Fibroblast of lung (primary cell): ENCODE measurements at places on chromosomes 3 and 15. TPM values are rescaled to one million over a fixed set of nuclear protein-coding genes. Genes with fewer than 3 reads are reported as not detected.
A peak's percentile ranks its signal among the peaks of the same experiment; 100 is the strongest.

- peak; percentile 84 for DNase-seq
Observed at GRCh38 chr3:179451265-179452175, at the start of gene GNB4. Gene GNB4 (minus strand): TSS chr3:179451470. CDS start chr3:179426200, 25,270 bp downstream.

EDEM1 gene
- polyA plus RNA-seq = 41.9 and 42.4 TPM in 2 replicates

SAMMSON gene
- not detected in 2 replicates for polyA plus RNA-seq

MAP1A gene
- 51.2 and 66.1 TPM in 2 replicates for polyA plus RNA-seq

- DNase-seq = peak; percentile 38
Observed at GRCh38 chr15:23035964-23036566, 3.3 kb downstream of the TUBGCP5 start.

GRCh38 chr15:68517285-68517761, 61.5 kb upstream of the CORO2B start:
- DNase-seq = peak; percentile 69

GRCh38 chr3:13303410-13303809, 116.7 kb downstream of the NUP210 start:
- no peak for DNase-seq

GRCh38 chr3:107837895-107838612, 252.8 kb downstream of the CD47 start:
- DNase-seq = peak; percentile 4

CACNA1D gene
- 0.33 and 0.37 TPM in 2 replicates for polyA plus RNA-seq

KCNMB2 gene
- 0.07 TPM in 1 of 2 replicates, not detected in the other for polyA plus RNA-seq

DNA sequence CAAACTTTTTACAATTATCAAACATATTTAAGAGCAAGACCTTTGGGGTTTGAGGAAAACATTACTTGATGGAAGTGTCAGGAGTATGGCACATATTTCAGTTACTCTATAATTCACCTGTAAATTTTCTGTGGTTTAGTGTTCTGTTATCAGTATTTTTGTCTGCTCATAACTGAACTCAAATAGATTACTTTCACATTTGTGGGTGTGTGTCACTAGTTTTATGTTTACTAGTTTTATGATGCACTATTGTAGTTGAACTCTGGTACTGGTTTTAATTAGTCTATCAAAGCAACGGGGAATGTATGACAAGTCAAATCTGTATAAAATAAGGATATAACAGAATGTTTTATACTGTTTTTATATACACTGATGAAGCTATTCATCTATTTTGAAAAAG, 27.2 kb downstream of the OXSM start:
- DNase-seq = no peak

DNA sequence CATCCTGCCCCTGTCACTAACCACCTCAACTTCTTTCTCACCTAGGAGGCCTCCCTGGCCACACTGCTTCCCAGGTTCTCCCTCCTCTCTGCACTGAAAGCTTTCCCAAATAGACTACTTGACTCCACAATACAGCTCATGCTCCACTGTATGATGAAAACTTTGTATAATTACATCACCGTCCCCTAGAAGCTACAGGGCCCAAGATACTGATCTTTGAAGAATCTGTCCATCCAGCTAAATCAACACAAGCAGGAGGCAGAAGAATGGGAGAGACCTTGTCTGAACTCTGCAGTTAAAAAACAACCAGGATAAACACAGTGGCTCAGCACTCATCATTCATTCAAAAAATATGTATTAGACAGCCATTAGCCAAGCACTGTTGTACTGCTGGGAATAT, 26.4 kb upstream of the RPS17 start:
- DNase-seq = peak; percentile 59

GRCh38 chr15:61629269-61629668, 400.2 kb upstream of the RORA start:
- no peak for DNase-seq

GRCh38 chr3:195259154-195259474, 11.8 kb downstream of the XXYLT1 start:
- DNase-seq = peak; percentile 60

DNA sequence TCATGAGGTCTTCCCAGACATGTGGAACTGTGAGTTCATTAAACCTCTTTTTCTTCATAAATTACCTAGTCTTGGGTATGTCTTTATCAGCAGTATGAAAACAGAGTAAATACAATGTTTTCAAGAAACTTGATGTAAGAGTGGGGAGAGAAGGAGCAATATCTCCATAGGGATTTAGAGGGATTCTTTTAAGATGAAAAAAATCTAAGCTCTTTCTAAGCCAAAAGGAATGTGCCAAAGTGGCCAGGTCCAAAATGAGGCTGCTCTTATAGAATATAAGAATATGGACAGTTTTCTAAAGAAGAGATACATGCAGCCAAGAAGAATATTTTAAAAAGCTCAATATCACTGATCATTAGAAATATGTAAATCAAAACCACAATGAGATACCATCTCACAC, 23.9 kb upstream of the RYK start:
- no peak for DNase-seq

- DNase-seq = peak; percentile 77
Observed at GRCh38 chr3:124272605-124273151, 280.8 kb upstream of the ROPN1 start.

DNA sequence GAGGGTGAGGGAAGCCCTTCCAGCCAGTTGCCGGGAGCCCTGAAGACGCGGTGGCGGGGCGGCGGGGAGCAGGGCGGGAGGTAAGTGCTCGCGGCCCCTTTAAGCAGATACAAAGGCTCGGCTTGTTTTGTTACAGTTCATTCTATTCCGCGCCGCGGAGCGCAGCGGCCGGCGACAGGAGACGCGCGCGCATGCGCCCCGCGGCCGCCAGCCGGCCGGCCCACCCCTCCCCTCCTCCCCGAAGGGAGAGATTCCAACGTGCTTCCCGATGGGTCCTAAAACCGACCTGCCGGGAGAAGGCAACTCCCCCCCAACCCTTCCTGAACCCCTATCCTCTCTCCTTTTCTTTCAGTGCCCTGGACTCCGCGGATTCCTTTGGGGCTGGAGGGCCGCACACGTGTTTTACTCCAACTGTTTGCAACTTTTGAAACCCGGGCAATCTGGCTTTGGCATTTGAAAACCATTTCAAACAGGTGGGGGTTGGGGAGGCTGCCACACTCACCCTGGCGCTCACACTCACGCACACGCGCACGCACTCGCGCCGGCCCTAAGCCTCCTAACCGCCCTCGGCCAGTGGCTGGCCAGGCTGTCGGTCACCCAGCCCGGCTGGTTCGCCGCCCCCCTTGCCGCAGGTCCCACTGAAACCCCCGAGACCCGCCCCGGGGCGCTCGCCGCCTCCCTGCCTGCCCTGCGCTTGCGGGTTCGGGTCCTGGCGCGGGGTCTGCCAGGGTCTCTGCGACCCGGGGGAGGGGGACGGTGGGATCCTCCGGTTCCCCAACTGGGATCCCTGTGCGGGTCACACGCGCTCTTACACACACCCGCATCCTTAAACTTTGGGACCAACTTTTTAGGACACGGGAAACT, at the start of gene MAGI1:
TSS of gene MAGI1 (minus strand) at position 193 of the 864 bp plus-strand sequence. CDS start 610 bp downstream, outside the sequence.
- peak; percentile 96 for DNase-seq

DNA sequence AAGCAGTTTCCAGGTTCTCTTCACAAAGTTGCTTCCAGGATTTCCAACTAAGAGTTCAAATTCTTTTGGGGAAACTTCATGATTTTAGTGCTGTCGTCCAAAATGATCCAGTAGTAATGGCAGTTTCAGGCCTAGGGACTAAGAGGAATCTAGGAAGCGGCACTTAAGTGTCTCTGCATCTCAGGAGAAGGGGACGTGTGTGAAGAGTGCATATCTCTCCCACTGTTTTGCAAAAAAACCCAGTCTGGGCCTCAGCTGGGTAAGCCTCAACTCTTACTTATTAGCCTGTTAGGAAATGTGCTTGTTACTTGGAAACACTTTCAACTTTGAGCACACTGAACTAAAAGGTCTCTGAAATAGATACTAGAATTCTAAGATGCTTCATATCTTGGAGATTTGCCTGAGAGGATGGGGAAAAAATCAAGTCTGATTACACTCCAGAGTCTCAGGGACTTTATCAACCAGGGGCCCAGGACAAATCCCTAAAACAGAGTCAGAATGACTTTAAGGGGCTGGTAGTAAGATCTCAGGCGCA, 81.8 kb downstream of the WDR76 start:
- no peak for DNase-seq

DNA sequence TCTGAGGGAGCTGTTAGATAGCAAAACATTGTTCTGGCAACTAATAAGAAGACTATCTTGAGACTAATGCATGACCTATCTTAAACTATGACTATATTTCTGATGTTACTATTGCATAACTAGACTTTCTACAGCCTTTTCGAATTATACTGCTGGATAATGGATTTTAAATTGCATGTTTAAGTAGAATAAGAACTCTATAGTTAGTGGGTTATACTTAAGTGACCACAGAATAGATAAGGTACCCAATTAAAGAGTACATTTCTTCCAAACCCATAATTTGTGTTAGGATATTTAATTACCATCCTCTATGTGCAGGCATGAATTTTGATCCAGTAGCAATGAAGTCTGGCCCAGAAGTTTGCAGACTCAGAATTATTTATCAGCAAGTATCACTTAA, 44.6 kb upstream of the SPPL2A start:
- DNase-seq = no peak

EEF1AKMT4 gene
- 2.1 and 2.3 TPM in 2 replicates for polyA plus RNA-seq

NIPA2 gene
- polyA plus RNA-seq = 64.7 and 65.8 TPM in 2 replicates

DNA sequence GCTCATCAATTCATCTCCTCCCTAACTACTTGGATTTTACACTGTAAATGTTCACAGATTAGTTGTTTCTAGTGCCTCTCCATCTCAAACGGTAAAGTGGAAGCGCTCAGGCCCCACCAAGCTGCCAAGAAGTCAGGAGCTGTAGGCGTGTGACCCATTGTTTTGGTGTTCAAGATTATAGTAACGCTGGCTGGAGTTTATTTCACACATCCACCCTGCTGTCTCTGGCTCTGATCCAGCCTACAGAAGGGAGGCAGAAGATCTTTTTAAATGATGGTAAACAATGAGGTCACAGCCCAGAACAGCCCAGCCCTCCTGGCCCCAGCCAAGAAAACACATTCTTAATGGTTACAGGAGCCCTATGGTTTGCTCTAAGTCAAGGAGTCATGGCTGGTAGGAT, 25.7 kb upstream of the GALNT15 start:
- peak; percentile 94 for DNase-seq

TM6SF1 gene
- polyA plus RNA-seq = 3.2 and 3.9 TPM in 2 replicates

NMB gene
- polyA plus RNA-seq = 1.5 and 2.4 TPM in 2 replicates
